ENCODE measurements at places on chromosomes 11 and 22.

- no peak for DNase-seq
Observed at GRCh38 chr11:71268706-71269321, 16.4 kb upstream of the SHANK2 start.

GRCh38 chr11:30991376-30991775 lies 378.2 kb downstream of the DCDC1 start:
- DNase-seq: no peak

DNA sequence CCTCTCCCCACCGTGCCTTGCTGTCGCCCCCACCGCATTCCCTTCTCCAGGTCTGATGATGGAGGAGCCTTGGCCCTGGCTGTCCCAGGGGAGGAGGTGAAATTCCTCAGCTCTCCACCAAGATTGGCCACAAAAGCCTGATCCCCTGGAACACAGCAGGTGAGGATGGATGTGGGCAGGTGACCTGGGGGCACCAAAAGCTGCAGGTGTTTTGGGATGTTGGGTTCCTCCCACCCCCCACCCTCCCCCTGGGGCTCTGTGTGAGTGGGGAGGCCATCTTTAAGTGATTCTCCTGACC lies 639 bp downstream of the TRIOBP start:
- no peak for DNase-seq

DNA sequence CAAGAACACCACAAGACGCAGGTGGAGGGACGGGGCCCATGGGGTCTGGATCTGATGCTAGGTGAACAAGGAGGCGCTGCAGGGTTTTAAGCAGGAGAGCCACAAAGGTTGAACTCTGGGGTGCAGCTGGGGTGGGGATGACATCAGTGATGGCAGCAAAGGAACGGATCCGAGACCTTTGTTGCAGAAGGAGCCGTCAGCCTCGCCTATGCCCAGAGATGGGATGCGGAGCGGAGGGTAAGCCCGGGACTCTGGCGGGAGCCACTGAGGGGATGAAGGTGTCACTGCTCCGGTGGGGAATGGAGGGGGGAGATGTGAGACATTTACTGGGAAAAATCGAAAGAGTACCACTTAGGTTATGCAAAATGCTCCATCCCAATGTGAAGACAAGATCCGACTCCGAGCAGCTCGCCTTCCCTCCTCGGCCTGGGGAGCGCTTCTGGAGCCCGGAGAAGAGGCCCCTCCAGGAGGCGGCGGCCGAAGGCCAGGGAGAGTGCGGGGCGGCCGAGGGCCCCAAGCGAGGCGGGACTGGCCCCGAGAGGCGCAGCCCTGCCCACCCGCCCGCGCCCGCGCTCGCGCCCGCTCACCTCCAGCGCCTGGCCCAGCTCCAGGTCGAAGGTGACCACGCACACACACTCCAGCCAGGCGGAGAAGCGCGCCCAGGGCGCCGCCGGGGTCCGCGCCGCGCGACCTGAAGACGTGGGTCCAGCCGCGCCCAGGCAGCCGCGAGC lies 422 bp downstream of the DENND6B start:
- no peak for DNase-seq

DNA sequence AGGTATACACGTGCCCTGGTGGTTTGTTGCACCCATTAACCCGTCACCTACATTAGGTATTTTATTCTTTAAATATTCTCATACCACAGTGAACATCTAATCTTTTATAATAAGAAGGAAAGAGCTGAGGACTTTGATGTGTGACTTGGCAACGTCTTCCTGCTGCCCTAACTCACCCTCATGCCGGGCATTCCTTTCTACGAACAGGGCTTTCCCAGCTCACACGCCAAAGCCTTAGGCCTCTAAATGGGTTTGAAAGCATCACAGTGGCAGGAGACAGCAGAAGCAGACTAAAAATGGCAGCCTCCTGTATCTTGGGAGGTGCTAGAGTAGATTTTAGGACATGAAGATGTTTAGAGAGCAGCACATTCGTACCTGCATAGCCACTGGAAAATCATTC lies 52.6 kb downstream of the CLTCL1 start:
- DNase-seq: no peak

DNA sequence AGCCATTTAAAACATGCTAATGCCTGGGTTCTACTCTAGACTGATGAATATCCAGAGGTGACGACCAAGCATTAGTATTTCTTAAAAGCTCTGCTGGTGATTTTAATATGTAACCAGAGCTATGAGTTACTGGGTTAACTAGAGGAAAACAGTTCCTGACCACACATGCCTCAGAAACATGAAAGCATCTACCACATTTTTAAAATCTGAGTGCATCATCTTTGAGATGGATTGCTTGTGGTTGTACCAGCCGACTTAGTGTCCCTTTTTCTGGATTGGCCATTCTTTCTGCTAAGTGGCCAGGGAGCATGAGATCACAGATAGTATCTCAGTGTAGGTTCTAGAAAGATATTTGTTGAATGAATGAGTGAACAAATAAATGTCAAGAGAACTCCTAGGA lies 152.4 kb downstream of the NTM start:
- no peak for DNase-seq

- no peak for DNase-seq
Observed at GRCh38 chr11:76124905-76125770, 81.2 kb downstream of the WNT11 start.

GRCh38 chr11:100612766-100613165 lies 74.3 kb upstream of the ARHGAP42 start:
- DNase-seq: no peak

GRCh38 chr11:124758355-124759265 lies 3.5 kb downstream of the ESAM start:
- DNase-seq: peak; percentile 55

DNA sequence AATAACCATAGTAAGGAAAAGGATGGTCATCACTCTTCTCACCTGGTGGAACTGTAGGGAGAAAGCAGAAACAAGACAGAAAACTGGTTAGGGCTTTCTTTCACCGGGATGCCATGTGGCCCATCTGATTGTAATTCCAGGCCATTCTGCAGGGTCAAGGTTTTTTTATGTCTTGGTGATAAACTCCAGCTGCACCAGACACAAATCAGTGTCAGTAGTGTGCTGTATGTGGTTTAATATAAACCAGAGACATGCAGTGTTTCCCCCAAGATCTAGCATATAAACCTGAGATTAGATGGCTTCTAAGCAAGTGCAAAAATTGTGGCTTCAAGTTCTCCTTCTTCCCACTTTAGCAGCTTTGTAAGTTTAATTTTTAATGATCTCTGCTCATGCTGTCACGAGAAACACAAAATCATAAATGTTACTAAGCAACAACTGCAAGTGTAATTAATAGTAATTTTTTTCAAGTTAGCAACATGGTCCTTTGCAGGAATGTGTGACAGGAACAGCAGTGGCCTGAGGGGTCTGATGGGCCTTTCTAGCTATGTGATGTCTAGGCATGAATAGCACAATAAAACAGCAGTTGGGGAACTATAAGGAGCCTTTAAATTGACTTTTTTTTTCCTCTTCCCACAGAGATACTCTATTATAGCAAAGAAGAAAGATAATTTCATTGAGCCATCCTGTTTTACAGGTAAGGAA lies 41.6 kb downstream of the BDNF start:
- DNase-seq: no peak

DNA sequence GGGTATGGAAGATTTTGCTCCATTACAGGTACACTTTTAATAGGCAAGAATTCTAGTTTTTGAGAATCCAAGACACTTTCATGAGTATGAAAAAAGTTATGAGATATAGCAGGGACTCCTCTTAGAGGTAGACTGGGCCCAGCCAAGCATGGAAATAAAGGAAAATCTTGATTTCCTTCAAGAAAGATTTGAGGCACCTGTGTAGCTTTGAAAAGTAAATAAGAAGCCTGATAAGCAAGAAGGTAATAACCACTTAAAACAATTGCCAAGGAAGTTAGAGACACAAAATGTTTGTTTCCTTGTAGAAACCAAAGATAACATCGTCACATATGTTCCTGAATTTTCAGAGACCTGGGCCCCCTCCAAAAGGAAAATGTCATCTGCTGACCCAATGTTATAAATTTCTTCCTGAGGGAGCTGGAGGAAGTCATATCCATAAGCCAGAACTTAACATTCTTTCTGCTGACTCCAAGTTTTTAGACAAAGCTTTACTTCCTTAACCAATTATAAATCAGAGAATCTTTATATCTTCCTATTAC lies 314.5 kb upstream of the ANO3 start:
- DNase-seq: no peak

- DNase-seq: no peak
Observed at GRCh38 chr11:120023551-120023950, 114.4 kb downstream of the TRIM29 start.

DNA sequence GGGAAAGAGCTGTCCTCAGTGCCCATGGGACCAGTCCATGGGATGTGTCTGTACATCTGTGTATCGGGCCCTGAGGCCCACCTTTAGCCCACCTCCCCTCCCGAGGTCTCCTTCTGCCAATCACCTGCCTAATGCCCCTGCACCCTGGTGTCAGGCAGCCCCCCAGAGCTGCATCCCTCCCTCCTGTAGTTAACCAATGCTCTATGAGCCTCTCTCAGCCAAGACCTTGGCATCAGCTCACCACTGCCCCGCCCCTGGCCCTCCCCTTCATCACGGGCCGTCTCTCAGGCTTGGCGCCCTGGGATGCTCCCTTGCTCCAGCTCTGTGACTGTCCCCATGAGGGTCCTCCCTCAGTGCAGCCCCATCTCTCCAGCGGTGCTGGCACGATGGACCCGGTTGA lies 18.5 kb downstream of the MGAT3 start:
- DNase-seq: no peak

DNA sequence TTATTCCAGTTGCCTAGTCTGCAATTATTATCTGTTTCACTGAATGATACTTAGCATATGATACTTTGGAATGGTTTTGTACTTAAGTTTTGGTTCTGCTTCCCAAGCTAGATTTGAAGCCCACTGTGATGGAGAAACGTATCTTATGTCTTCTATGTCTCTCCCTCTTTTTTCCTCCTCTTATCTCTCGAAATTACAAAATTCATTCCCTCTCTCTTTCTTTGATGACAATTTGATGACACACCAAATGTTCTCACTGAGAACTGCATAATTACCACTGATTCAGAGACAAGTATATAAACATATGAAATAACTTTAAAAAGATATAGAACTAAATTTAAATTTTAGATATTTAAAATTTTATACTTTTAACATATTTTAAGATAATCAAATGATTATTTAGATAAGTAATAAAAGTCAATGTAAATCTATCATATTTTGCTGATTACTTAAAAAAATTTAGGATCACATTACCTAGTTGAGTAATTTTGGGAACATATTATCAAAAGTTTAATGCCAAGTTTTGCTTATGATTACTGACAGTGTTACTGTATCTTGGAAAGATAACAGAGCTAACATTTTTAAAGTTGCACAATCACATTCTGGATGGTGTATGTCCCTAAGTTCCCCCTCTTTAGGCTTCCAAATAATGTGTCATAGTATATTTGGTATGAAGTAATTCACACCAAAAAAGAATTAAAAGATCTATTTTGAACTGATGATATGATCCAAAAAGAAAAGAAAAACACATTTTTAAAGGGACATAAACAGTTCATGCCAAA lies 255.3 kb downstream of the SBF2 start:
- no peak for DNase-seq

GRCh38 chr11:106212081-106212480 lies 134.6 kb downstream of the AASDHPPT start:
- DNase-seq: no peak

DNA sequence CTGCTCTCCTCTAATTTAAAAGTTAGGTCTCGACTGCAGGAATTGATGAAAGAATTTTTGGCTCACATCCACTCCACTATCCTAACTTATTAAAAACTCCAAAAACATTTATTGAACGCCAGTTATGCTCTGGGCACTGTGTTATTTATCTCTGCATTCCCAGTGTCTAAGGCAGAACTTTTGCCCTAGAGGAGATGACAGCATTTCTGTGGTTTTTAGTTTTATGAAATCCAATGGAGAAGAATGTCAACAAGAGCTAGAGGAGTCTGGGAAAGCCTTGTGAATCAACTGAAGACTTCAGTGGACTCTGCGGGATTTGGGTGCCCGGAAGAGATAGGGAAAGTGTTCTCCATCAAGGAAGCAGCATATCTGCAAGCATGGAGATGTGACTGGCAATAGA lies 217.0 kb upstream of the PGR start:
- no peak for DNase-seq

DNA sequence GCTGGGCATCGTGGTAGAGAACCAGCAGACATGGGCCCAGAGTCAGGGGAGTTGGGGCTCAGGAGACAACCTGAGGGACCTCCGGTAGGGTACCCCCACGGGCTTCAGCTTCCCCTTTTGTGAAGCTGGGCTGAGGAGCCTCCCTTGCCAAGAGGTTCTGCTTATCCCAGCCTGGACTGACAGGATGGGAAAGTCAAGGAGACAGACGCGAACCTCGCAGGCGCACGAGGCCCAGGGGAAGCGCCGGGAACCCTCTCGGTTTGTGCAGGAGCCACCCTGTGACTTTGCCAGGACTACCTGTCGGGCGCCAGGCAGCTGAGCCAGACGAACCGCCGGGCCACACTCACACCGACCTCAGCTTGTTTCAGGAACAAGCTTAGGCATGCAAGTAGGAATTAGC lies 566.1 kb downstream of the BRD1 start:
- no peak for DNase-seq

DNA sequence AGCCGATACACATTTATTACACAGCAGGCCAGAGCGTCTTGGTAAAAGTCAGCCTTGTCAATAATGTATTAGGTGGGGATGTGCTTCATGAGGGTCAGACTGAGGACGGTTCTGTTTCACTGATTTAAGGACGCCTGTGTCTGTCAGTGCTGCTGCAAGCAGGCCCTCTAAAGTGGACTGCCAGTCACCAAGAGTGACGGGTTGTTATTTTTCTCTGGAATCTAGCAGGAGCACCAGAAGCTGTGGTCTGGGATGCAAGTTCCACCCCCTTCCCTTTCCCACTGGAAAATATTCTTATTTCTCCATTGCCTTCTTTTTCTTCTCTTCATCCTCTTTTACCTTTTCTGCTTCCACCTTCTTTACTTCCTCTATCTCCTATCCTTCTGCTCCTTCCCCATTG lies 191.2 kb upstream of the NCAM1 start:
- DNase-seq: no peak

- no peak for DNase-seq
Observed at GRCh38 chr11:76176463-76176862, 29.8 kb downstream of the WNT11 start.

DNA sequence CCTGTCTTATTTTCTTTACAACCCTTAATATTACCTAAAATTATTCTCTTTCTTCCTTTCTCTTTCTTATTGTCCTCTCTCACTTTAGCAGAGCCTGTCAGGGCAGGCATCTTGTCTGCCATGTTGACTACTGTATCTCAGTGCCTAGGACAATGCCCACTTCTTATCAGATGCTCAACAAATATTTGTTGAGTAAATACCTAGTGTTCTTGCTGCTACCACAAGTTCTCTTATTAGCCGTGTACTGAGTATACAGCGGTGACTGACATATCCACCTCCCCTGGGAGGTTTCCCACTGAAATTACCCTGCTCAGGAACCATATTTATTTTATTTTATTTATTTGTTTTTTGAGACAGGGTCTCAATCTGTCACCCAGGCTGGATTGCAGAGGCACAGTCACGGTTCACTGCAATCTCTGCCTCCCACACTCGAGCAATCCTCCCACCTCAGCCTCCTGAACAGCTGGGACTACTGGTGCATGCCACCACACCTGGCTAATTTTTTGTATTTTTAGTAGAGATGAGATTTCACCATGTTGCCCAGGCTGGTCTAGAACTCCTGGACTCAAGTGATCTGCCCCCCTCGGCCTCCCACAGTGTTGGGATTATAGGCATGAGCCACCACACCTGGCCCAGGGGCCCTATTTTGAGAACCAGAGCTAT lies 6.7 kb downstream of the HPX start:
- DNase-seq: no peak
